ENCODE measurements at places on chromosomes 5 and 9. TPM values are rescaled to one million over a fixed set of nuclear protein-coding genes. Genes with fewer than 3 reads are reported as not detected.

IFNE gene
- total RNA-seq = 1.8 TPM

AK3 gene
- 52.5 TPM for total RNA-seq

DBH gene
- not detected for total RNA-seq

PTPN3 gene
- 13.8 TPM for total RNA-seq

SCGB3A2 gene
- not detected for total RNA-seq

SEPTIN8 gene
- total RNA-seq = 16.2 TPM

RLN2 gene
- total RNA-seq = 0.52 TPM

IL13 gene
- not detected for total RNA-seq

LECT2 gene
- total RNA-seq = not detected

TRIP13 gene
- 71.3 TPM for total RNA-seq

TGFBI gene
- total RNA-seq = 1,563 TPM

TMC1 gene
- total RNA-seq = 0.10 TPM

STPG3 gene
- total RNA-seq = not detected

ADGRD2 gene
- total RNA-seq = not detected

OCLN gene
- 9.8 TPM for total RNA-seq

LHX2 gene
- 4.7 TPM for total RNA-seq

SLC34A3 gene
- 0.28 TPM for total RNA-seq

ACTBL2 gene
- total RNA-seq = 0.08 TPM

STC2 gene
- total RNA-seq = 35.0 TPM

GAPT gene
- not detected for total RNA-seq

SCGB3A1 gene
- not detected for total RNA-seq

SUSD3 gene
- 0.65 TPM for total RNA-seq

DAB2IP gene
- total RNA-seq = 15.3 TPM

SLC2A6 gene
- total RNA-seq = 21.4 TPM

SLC22A4 gene
- 5.5 TPM for total RNA-seq

IGFBPL1 gene
- total RNA-seq = 2.6 TPM

PCDHA7 gene
- total RNA-seq = 0.10 TPM

PCDHGA9 gene
- total RNA-seq = 0.06 TPM

SAXO1 gene
- not detected for total RNA-seq

LRSAM1 gene
- 7.7 TPM for total RNA-seq

CCDC192 gene
- not detected for total RNA-seq

ZSWIM6 gene
- 5.2 TPM for total RNA-seq

SLC45A2 gene
- total RNA-seq = not detected

FBP2 gene
- total RNA-seq = not detected

ADAMTSL1 gene
- 0.13 TPM for total RNA-seq

NOXA1 gene
- 1.5 TPM for total RNA-seq

TTC33 gene
- 9.9 TPM for total RNA-seq

PNPLA7 gene
- total RNA-seq = 0.59 TPM

PCDHGC4 gene
- total RNA-seq = not detected

RXRA gene
- 35.6 TPM for total RNA-seq

ZFR gene
- total RNA-seq = 55.7 TPM

PCDHB5 gene
- 1.2 TPM for total RNA-seq

ZDHHC21 gene
- total RNA-seq = 2.7 TPM

PRDM9 gene
- total RNA-seq = not detected

MTREX gene
- 36.2 TPM for total RNA-seq

FOXD4L6 gene
- not detected for total RNA-seq

GMCL2 gene
- total RNA-seq = not detected

RGS7BP gene
- total RNA-seq = not detected

ZNF608 gene
- total RNA-seq = 0.86 TPM

BASP1 gene
- total RNA-seq = 202 TPM

GDNF gene
- total RNA-seq = not detected

CBY3 gene
- total RNA-seq = not detected

AJM1 gene
- 4.6 TPM for total RNA-seq

PBX3 gene
- total RNA-seq = 11.2 TPM

RANBP3L gene
- not detected for total RNA-seq

ARID3C gene
- total RNA-seq = 0.16 TPM
